NCI-H748 treated with DMSO at 0.1 percent for 48 hours (cell line): ENCODE measurements at places on chromosomes 13 and 19.

- DNase-seq, result no peak
Measured at GRCh38 chr19:55099557-55100506, 17.6 kb downstream of the PPP1R12C start.

GRCh38 chr19:8334458-8335342, 8.4 kb downstream of the KANK3 start:
- DNase-seq, result peak; percentile 17

DNA sequence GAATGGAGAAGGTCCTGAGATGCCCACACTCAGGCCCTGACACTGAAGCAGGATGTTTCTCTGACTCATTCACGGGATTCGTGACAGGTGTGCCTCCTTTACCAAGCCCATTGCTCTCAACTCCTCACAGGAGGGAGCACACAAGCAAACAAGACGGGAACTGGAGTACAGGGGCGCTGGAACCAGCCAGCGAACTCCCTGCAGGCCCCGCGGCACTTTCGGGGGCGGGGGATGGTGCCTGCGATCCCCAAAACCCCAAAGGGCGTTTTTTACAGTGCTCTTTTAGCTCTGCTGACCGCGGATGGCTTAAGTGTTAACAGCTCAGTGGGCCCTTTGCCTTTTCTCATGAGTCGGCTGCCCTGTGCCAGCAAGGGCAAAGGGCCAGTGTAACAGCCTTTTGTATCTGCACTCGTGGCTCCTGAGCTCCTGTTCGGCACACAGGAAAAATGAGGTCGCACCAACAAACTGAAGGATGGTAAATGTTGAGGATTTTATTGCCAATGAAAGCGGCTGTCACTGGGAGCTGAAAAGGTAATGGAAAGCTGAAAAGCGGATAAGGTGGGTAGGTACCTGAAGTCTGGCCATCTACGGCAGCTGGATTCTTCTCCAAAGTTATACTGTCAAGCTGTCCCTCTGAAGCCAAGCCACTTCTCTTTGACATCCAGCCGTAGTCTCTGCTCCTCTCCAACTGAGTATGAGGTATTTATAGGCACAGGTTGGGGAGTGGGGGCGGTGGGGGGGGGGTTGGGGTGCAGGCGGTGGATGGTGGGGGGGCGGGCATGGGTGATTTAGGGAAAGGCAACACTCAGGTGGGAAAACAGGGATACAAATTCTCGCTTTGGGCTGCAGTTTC, 65.0 kb upstream of the TRPC4 start:
- DNase-seq, result no peak

DNA sequence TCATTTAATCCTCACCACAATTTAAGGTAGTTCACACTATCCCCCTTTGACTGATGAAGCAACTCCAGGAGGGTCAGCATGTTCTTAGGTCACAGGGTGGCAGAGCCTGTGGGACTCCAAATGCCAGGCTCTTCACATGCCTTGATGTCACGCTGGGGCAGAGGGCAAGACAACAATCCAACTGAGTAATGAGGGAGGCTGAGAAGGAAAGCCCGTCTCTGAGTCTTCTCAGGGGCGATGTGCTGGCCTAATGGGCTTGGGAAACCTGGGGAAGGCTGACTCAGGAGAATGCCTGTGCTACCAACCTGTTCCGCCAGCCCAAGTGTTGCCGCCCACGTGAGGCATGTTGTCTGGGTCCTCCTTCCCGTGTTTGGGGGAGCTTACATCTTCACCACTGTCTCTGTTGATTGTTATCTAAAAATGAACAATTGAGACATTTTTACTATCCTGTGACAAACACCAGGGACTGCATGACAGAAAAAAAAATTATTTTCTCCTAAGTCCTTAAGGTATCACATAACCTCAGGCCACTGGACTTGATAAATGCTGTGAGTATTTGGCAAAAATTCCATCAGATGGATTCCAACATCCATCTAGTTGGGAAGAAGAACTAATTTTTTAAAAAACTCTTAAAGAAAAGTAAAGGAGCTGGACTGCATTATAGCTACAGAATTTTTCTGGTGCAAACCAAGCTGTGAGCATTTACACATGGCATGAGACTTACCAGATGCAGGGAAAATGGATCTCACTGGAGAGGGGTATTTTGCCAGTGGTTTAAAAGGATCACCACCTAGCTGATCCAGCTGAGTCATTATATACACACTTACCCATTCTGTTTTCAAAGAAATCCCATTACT, 157.5 kb downstream of the RGCC start:
- DNase-seq, result no peak

- DNase-seq, result no peak
Measured at GRCh38 chr13:66508153-66508909, 721.8 kb downstream of the PCDH9 start.

DNA sequence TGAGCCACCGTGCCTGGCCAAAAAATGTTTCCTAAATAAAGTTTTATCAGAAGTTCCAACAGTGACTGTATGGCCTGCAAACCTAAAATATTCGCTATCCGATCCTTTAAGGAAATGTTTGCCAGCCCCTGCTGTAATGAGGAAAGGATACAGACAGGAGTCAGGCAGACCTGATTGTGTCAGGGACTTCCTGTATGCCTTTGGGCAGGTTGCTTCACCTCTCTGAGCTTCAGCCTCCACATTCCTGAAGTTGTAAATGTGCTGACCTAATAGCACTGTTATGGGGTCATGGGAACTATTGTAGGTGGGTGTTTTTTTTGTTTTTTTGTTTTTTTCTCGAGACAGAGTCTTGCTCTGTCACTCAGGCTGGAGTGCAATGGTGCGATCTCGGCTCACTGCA, 6.2 kb downstream of the ABHD8 start:
- no peak for DNase-seq

DNA sequence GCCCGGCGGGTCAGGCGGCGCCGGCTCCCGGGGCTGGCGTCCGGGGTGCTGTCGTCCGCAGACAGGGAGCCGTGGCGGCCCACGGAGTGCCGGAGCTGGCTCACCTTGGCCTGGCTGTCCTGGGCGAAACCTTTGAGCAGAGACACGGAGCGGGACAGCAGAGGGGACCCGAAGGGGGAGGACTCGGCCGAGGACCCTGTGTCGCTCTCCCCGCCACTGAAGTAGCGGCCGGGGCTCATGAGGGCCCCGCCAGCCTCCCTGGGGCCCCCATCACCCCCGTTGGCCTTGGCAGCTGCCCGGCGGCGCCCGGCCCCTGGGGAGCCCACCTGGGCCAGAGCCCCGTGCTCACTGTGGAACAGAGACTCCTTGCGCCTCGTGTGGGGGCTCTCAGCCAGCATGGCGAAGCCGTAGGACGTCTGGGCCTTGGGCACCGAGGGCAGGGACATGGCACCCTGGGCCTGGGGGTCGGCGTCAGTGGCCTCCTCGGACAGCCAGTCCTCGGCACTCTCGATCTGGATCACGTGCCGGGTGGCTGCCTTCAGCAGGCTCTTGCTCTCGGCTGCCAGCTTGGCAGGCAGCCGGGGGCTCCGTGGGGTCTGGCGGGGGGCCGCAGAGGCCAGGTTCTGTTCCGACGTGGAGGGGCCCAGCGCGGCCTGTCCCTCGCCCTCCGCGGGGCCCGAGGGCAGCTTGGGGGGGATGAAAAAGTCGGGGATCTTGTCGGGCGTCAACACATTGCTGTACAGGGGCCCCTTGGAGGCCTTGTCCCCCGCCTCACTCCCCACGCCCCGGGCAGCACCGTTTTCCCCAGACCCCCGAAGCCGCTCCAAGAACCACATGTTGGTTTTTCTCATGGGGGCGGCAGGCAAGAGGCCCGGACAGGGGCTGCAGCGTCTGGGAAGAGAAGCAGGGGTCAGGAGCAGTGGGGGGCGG, 1.2 kb downstream of the C2CD4C start:
- no peak for DNase-seq

DNA sequence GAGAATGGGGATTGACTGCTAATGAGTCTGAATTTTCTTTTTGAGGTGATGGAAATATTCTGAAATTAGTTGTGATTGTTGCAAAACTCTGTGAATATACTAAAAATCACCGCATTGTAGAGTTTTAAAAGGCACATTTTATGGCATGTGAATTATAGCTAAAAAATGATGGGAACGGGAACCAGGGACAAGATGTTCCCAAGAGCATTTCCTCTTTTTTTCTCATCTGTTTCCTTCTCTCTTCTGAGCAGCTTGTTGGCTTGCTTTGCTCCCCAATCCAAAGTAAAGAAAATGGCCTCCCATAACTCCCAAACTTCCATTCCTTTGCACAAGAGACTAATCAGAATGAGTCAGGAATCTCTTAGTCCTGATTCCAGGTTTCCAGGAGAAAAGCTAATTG, 459.2 kb downstream of the TSHZ3 start:
- DNase-seq, result no peak

GRCh38 chr13:70087247-70087646, 20.4 kb upstream of the ATXN8OS start:
- DNase-seq, result no peak

GRCh38 chr13:104616990-104617389, 1550.8 kb upstream of the SLC10A2 start:
- no peak for DNase-seq

GRCh38 chr19:44142059-44142433, 692 bp downstream of the ZNF234 start:
- no peak for DNase-seq

DNA sequence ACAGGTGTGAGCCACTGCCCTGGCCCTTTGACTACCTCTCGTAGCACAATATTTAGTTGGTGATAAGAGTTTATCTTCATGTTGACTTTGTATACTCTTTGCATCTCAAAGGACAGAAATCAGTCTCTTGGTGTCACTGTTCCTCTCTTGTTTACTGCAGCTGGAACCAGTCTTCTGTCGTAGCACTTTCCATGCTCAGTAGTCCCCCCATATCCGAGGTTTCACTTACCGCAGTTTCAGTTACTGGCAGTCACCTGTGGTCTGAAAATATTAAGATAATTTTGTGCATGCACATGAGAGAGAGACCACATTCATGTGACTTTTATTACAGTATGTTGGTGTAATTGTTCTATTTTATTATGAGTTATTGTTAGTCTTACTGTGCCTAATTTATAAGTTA, 49.1 kb downstream of the WASF3 start:
- no peak for DNase-seq

DNA sequence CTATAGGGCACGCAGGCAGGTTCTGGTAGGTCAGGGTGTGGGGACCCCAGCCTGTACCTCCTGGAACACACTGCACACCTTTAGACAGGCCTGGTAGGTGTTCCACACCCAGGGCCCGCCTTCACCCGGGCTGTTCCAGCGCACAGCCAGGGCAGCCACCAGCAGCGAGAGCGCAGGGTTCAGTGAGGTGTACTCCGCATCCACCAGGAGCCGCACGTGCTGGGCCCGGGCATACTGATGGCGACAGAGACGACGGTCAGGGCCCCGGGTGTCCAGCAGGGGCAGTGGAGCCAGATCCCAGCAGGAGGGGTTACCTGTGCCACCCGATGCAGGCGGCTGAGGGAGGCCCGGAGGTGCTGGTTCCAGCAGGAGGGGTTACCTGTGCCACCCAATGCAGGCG, 6.0 kb downstream of the PRODH2 start:
- DNase-seq, result no peak

- peak; percentile 90 for DNase-seq
Measured at GRCh38 chr19:35247526-35248309, 1.1 kb upstream of the LSR start.

DNA sequence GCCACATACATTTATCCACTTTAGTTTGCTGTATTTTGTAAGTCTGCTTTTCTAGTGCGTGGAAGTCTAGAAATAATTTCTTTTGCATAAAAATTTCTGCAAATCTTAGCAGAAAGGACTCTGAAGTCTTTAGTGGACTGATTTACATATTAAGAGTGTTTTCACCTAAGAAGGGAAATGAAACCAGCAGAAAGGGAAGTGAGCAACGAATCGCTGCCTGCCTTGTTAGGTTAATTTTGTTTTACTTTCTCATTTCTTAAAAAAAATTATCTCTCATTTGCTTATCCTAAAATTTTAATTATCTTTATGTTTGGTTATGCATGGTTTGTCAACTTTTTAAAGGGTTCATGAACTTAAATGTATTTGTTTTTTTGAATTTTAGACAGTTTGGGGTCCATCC, 767 bp upstream of the GPR18 start:
- no peak for DNase-seq

GRCh38 chr19:5958074-5958850, 19.7 kb downstream of the RANBP3 start:
- DNase-seq, result no peak

GRCh38 chr13:104372095-104372655, 1306.0 kb upstream of the SLC10A2 start:
- no peak for DNase-seq

DNA sequence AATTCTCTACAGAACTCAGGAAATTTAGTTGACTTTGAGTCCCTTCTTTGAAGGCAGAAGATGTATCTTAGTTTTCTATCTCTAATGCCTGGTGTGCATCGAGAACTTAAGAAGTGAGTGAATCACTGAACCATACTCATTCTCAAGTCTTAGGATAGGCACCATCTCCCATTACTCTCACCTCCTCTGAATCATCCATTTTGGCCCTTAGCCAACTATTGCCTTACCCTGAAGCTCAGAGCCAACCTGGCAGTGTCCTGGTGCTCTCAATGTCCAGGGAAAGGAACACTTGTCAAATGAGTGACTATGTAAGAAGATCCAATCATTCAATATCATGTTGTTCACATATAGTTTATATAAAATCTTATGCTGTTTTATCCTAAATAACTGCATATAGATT, 146.6 kb downstream of the RGCC start:
- DNase-seq, result no peak

- DNase-seq, result no peak
Measured at GRCh38 chr13:97567510-97568243, 133.7 kb downstream of the RAP2A start.

DNA sequence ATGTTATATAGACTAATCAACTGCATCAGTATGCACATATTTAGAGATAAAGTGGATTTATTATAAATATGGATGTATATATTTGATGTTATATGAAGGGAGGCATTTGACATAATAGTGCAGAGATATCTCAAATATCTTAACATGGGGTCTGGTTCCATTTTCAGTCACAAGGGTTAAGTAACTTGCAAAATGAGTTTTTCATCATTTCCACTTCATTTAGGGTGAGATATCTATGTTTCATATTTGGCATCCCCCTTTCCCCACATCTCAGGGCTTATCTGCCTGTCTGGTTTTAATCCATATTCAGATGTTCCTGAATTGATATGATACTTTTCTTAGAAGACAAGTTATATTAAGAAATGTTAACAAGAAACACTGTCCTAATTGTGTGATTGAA, 2141.2 kb downstream of the PCDH9 start:
- DNase-seq, result no peak

- no peak for DNase-seq
Measured at GRCh38 chr13:108903613-108904012, 274.2 kb downstream of the MYO16 start.

- no peak for DNase-seq
Measured at GRCh38 chr19:54731191-54731590, 6.9 kb downstream of the KIR3DL3 start.

DNA sequence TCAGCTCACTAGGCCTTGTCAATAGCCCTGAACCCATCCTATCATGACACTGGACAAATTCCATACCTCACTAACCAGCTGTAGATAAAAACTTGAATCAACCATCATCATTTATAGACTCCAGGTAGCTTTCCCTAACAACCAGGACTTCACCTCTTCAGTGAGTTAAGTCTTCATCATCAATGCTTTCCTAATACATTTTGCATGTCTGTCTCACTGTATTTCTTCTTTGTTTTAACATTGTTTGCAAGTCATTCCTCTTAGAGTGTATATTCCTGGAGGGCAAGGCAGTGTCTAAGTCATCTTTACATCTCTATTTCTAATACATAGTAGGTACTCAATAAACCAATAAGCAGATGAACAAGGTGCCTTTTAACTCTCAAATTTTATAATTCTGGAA, 123.4 kb upstream of the RFC3 start:
- DNase-seq, result no peak

- DNase-seq, result no peak
Measured at GRCh38 chr13:89150362-89150761, 1479.2 kb downstream of the SLITRK5 start.

- no peak for DNase-seq
Measured at GRCh38 chr19:45249261-45250033, 1.6 kb upstream of the MARK4 start.
